ENCODE measurements at places on chromosomes 2 and 18. TPM values are rescaled to one million over a fixed set of nuclear protein-coding genes. Genes with fewer than 3 reads are reported as not detected.

GRCh38 chr2:239835056-239835455 is 190.1 kb downstream of the NDUFA10 start:
- DNase-seq, result no peak

DNA sequence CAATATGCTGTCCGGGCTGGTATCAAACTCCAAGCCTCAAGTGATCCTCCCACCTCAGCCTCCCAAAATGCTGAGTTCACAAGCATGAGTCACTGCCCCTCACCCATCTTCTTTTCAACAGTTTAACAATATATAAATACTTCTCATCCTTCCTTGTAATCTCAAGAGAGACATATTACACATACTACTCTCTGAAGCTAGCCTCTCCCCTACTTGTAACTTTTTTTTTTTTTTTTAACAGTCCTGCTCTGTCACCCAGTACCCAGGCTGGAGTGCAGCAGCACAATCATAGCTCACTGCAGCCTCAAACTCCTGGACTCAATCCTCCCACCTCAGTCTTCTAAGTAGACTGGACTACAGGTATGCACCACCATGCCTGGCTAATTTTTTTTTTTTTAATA is 5.7 kb downstream of the GFPT1 start:
- no peak for DNase-seq

Gene FER1L5
- 0.51 TPM for total RNA-seq

Gene CAPN14
- 0.25 TPM for total RNA-seq

DNA sequence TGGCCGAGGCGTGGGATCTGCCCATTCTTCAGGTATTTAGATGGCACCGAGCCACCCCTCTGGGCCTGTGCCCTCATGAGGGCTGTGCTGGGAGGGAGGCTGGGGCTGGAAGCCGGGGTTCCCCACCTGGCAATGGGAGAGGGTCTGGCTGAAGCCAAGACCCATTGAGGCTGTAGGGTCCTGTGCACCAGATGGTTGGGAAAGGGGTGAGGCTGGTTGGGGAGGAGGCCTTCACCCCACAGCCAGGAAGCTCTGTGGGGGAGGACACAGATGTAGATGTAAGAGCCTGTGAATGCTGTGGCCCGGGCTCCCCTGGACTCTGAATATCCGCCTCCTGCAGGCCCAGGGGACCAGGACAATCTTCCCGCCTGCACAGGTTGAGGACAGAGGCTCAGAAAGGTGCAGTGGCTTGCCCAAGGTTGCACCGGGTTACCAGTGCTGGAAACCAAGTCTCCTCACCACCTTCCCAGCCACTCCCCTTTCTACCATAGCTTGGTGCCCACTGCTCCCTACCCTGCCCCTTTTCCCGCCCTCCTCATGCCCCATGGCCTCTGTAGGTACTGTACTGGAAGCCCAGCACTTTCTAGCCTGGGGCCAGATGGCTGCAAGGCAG is 49.7 kb downstream of the PDCL3 start:
- DNase-seq, result no peak

Gene STPG4
- total RNA-seq, result 1.3 TPM

Gene OBSL1
- 47.9 TPM for total RNA-seq

Gene CPLX4
- not detected for total RNA-seq

DNA sequence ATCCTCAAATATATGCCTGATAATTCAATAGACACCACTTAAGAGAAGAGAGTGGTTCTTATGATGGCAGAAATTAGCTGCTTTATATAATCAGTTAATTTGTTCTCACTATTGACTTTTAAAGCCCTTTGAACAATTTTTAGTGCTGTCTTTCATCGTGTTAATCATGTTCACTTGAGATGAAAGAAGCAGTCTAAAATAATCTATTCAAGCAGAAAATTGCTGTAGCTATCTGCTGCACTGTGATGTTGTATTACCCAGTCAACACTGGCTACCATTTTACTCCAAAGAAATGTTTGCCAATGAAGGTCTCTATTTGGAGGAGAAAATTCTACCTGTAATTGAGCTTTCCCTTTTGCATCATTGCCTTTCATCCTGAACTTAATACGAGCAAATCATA is 459.8 kb upstream of the FSIP2 start:
- DNase-seq, result no peak

DNA sequence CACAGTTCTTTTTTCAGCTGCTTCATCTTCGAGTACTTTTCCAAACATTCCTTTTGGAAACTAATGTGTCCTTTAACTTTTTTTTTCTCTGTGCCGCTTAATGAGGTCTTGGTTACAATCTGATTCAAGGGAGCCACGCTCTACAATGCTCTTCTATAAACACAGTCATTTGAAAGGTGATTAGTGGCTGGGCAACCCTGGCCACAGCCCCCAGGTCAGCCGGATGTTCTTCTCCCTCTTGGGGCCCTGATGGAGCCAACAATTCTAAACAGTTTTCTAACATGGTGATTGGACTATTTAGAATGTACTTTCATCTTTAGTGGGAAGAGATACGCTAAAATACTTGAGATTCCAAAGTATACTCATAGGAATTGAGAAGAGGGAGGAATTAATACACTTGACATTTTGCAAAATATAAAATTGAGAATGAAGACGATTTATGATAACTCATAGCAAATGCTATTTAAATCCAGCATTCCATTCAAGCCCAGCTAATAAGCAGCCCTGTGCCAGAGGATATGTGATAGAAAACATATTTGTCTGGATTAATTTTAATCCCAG is 83.7 kb upstream of the MBOAT2 start:
- DNase-seq, result no peak

DNA sequence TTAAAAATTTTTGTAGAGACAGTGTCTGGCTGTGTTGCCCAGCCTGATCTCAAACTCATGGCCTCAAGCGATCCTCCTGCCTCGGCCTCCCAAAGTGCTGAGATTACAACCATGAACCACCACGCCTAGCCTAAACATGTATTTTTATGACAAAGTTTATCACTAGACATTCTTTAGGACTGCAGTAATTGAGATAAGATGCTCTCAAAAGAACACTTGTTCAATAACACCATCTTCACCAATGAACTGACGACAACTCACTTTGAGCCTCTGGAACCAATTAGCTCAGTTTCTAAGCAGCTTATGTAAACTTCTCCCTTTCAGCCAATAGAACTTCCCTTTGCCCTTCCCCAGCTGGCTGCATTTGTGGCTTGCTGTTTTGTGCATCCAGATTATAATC is 15.3 kb upstream of the PPP4R1 start:
- no peak for DNase-seq

DNA sequence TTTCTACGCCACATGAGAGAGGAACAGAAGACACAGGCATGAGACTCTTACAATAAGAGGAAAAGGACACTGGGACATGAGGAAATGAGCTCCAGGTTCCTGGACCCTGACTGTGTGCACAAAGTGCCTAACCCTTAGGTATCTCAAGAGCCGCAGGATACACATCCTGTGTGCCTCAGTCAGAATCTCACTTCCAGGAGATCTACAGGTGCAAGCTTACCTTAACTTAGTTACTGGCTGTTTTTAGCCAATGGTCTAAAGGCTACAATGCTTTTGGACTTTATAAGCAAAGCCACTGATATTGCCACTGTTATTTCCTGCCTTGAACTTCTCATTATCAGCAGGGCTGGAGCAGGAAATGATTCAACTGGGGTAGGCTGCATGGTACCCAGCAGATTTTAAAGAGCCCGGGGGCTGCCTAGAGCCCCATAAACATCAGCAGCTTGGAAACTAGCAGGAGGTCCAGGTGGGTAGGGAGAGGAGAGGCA is 254.4 kb downstream of the ZNF521 start:
- DNase-seq, result no peak

Gene MTX2
- 35.7 TPM for total RNA-seq

DNA sequence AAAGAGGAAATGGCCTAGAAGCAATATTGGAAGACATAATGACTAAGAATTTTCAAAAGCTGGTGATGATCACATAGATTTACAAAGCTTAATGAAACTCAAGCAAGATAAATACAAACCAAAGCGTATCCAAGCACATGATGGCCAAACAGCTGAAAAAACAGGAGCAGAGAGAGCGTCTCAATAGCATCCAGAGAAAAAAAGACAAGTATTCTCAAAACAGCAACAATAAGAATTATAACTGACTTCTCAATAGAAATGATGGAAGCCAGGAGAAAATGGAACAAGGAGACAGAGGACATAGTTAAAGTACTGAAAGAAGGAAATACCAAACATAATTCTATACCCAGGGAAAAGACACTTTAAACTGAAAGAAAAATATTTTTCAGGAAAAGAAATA is 437.2 kb upstream of the TNP1 start:
- no peak for DNase-seq

GRCh38 chr2:73079636-73080035 is 8.1 kb upstream of the SFXN5 start:
- no peak for DNase-seq

Gene EFR3B
- total RNA-seq, result 22.9 TPM

DNA sequence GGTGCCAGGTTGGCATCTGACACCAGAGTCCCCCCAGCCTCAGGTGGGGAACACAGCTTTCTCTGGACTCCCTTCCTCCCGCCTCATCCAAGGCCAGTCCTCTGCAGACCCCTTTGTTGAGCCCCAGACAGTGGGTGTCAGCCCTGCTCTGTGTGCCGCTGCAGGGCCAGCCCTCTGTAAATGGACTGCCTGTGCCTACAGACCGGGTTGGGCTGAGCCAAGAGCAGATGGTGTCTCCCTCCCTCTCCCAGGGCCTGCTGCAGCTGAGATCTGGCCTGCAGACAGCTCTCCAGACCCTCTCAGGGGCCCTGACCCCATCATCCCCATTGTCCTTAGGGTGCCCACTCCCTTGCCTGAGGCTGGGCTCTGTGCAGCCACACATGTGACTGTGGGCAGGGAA is 160.8 kb downstream of the KLHL29 start:
- peak; percentile 50 for DNase-seq

Gene ATIC
- 51.5 TPM for total RNA-seq

- no peak for DNase-seq
Observed at GRCh38 chr2:196337208-196337953, 166.0 kb upstream of the STK17B start.

DNA sequence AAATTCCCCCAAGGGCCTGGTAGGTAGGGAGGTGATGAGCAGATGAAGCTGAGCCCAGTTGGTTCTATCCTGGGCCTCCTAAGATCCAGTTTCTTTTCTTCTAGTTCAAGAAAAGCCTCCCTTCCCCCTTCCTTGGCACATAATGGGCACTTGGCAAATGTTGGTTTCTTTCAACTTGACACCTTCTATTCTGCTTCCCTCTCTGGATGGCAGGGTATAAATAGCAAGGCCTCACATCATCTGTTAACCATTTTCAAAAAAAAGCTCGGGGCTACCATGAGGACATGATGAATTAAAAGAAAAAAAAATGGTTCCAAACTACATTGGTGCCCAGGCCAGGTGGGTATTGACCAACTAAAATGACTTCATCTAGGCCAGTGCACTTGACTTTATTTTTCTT is 29.9 kb downstream of the CTAGE1 start:
- no peak for DNase-seq

Gene NYAP2
- 0.32 TPM for total RNA-seq

- DNase-seq, result no peak
Observed at GRCh38 chr2:144666032-144666431, 146.1 kb upstream of the ZEB2 start.

DNA sequence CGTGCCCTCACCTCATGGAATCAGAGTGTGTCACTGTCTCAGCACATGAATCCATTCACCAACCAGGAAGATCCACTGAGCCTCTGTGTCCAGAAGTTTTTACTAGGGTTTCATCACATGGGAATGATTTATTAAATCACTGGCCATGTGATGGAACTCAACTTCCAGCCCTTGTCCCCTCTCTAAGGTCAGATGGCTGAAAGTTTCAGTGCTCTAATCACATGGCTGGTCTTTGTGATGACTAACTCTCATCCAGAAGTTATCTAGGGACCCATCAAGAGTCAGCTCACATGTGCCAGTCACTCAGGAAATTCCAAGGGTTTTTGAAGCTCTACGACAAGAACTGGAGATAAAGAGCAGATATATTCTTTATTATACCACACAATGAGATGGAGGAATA is 140.5 kb upstream of the GYPC start:
- DNase-seq, result no peak

Gene NRP2
- total RNA-seq, result 89.0 TPM

- DNase-seq, result peak; percentile 79
Observed at GRCh38 chr2:8693157-8693821, 11.4 kb downstream of the ID2 start.

- DNase-seq, result no peak
Observed at GRCh38 chr18:47747260-47747795, 183.1 kb downstream of the SMAD2 start.

Gene SLC4A3
- 24.4 TPM for total RNA-seq

DNA sequence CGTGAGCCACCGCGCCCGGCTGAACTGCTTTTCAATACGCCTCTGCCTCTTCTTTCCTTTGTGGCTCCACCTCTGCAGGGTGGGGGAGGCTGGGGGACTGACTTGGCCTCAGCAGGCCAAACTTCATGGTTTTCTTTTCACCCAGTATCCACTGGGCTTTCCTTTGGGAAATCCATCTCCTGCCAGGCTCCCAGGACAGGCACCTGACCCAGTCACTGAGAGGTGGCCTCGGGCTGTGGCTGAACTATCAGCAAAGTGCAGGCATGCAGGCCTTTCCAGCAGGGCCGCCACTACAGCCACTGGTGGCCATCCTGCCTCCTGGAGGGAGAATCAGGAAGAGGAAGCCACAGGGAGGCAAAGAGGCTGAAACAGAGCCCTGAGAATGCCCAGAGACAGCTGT is 33.4 kb upstream of the SEMA4C start:
- no peak for DNase-seq

GRCh38 chr2:170505631-170506275 is 209.4 kb upstream of the SP5 start:
- no peak for DNase-seq

Gene HOXD10
- not detected for total RNA-seq
